ENCODE measurements at places on chromosomes 7 and 10.

GRCh38 chr7:66604198-66604597 lies 24.5 kb upstream of the KCTD7 start:
- DNase-seq = no peak

- no peak for DNase-seq
Observed at GRCh38 chr7:138024765-138025164, 22.9 kb upstream of the CREB3L2 start.

DNA sequence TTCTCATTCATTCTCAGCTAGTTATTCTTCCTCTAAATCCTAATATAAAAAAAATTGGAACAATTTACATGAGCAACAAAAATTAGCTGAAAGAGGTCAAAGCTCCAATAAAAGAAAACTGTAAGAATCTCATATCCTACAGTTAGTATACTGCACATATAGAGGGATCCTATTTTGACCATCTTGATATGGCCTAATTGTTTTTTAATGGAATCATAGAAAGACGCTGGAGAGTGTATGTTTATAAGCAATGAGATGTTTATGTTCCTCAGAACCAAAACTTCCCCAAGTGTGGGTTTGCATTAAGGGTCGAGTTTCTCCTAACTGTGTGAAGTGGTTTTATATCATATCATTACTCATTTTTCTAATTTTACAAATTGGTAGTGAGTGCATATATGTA lies 102.5 kb downstream of the VIM start:
- no peak for DNase-seq

- DNase-seq = no peak
Observed at GRCh38 chr7:100488333-100489095, 4.8 kb downstream of the NYAP1 start.

DNA sequence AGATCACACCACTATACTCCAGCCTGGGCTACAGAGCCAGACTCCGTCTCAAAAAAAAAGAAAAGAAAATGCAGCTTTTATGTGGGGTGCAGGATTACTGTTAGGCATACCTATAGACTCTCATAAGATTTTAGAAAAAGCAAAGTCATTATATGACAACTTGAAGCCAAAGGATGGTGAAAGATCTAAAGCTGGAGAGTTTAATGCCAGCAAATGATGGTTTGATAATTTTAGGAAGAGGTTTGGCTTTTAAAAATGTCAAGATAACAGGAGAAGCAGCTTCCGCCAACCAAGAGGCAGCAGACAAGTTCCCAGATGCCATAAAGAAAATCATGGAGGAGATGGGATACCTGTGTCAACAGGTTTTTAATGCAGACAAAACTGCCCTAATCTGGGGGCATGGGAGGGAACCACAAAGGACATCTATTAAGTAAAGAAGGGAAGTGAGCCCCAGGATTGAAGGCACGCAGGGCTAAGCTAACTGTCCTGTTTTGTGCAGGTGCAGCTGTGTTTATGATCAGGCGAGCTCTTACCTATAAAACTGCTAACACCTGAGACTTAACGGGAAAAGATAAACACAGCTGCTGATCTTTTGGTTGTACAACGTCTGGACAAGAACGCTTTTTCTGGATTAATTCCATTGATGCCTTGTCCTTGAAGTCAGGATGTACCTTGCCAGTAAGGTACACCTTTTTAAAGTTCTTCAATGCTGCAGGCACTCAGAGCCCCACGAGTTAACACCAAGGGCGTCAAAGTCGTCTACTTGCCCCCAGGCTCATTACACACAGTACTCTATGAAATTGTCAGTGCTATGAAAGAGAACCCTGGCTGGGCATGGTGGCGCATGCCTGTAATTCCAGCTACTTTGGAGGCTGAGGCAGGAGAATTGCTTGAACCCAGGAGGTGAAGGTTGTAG lies 10.5 kb upstream of the ANKRD61 start:
- DNase-seq = no peak

DNA sequence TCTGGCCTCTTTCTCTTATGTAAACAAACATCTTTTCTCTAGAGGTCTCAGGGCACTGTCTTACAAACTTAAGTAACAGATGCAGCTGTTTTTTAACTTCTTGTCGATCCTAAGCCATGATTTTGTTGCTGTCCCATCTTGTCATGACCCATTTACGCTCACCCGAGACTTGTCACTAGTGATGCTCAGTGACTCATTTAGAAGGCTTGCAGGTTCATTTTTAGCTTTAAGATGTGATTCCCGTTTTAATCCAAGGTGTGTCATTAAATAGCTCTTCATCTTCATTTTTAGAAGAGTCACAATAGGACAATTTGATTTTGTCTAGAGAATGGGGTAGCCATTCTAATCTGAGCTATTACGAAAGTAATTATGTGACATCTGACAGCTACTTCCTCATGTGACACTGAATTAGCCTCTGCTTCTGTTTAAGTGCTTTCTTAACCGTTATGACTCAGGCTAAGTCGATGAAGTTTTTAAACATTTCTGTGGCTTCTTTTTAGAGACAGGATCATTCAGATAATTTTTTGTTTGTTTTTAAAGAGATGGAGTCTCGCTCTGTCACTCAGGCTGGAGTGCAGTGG lies 42.7 kb downstream of the SPDYE5 start:
- DNase-seq = no peak

GRCh38 chr10:6802759-6803426 lies 222.8 kb upstream of the PRKCQ start:
- DNase-seq = no peak

DNA sequence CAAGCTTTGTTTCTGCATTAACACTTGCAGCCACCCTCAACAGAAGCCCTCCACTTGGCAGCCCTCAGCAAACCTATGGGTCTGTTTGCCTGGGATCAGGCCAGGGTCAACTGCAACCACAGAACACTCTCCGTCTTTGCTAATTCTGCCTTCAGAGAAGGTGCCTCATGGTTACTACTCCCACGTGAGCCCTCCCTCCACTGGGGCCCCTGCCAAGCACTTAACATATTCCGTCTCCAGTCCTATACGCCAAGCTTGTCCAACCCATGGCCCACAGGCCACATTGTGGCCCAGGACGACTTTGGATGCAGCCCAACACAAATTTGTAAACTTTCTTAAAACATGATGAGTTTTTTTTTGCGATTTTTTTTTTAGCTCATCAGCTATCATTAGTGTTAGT lies 54.7 kb downstream of the HSPA12A start:
- no peak for DNase-seq

DNA sequence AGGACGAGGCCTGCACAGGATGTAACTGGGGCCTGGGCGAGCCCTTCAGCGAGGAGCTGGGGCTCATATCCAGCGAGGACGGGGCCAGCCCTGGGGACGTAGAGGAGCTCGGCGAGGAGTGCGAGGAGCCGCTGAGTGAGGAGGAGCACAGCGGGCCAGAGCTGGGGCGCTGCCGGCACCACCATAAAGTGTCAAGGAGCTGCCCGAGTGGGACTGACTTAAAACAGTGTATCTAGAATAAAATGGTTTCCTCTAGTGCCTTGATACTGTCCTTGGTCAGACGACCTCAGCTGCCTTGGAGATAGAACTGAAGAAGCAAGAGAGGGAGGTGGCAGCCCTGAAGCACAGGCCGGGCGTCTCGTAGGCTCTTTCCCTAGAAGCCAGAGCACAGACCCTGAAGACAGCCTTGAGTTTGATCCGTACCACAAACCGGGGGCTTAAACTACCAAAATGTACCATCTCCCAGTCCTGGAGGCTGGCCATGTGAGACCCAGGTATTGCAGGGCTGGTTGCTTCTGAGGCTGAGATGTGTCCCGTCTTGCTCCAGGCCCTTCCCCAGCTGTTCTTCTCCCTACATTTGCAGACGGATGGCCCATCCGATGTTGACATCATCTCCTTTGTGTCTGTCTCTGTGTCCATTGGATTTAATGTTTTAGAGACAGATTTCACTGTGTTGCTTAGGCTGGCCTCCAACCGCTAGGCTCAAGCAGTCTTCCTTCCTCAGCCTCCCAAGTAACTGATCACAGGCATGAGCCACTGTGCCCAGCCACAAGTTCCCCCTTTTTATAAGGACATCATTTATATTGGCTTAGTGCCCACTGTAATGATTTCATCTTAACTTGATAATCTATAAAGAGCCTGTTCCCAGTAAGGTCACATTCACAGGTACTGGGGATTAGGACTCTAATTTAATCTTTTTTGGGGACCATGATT lies 35.8 kb downstream of the DNAJB6 start:
- DNase-seq = no peak

DNA sequence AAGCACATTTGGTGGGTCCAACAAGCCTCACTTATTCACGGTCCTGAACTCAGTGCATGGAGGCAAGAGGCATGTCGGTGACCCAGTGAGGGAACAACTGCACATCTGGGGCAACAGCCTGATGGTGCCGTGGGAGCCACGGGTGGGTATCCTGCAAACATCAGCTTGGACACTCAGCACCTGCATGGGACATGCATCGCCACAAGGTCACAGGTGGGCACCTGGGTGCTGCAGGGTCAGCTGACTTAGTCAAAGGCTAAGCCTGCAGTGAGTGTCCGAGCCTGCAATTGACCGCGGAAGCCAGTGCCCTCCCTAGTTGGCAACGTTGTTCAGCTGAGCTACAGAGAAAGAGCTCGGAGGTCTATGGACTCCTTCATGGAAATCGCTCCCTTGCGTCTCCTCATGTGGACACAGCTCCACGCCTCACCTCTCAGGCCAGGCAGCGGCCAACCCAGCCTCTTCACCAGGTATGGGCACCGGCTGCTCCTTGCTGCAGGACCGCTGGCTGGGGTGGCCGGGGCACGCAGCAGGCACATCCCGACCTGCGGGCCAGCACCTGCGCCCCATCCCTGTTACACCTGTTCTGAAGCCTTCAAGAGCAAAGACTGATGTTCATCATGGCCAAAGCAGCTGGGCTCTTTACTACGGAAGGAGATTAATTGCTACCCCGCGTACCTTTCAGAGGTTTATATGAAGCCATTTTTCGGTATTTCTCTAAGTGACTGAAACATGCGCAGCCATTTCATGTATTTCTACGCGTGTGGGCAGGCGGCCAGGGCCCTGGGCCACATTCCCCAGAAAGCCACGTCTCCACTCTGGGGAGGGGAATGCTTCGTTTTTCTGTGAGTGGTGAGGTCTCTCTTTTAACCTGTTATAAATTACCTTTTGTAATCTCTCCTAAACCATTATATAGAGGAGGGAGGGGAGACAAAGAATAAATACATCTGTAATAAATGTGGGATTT lies 380.7 kb downstream of the DNAJB6 start:
- DNase-seq = no peak

DNA sequence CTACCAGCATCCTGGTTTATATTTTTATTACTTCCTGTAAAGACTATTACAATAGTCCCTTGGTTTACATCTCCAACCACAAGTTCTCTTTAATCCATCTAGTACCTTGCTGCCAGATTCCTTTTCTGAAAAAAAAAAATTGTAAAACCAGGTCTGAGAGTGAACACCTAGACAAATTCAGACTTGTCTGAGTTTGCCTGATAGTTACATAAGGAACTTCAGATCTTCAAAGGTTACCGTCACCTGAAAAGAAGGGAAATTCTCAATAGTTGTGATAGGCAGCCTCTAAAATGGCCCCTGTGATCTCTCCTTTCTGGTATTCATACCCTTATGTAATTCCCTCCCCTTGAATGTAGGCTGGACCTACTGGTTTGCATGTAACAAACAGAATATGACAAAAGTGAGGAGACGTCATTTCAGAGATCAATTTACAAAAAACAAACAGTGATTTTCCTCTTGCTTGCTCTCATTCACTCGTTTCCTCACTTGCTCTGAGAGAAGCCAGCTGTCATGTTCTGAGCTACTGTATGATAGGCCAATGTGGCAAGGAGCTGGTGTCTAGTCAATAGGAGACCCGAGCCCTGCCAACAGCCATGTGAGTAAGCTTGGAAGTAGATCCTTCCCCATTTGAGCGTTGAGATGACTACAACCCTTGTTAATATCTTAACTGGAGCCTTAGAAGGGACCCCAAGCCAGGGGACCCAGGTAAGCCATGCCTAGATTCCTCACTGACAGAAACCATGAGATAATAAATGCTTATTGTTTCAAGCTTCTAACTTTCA lies 110.9 kb upstream of the LSM8 start:
- DNase-seq = no peak

GRCh38 chr7:141217938-141218337 lies 144.1 kb downstream of the TMEM178B start:
- DNase-seq = no peak

DNA sequence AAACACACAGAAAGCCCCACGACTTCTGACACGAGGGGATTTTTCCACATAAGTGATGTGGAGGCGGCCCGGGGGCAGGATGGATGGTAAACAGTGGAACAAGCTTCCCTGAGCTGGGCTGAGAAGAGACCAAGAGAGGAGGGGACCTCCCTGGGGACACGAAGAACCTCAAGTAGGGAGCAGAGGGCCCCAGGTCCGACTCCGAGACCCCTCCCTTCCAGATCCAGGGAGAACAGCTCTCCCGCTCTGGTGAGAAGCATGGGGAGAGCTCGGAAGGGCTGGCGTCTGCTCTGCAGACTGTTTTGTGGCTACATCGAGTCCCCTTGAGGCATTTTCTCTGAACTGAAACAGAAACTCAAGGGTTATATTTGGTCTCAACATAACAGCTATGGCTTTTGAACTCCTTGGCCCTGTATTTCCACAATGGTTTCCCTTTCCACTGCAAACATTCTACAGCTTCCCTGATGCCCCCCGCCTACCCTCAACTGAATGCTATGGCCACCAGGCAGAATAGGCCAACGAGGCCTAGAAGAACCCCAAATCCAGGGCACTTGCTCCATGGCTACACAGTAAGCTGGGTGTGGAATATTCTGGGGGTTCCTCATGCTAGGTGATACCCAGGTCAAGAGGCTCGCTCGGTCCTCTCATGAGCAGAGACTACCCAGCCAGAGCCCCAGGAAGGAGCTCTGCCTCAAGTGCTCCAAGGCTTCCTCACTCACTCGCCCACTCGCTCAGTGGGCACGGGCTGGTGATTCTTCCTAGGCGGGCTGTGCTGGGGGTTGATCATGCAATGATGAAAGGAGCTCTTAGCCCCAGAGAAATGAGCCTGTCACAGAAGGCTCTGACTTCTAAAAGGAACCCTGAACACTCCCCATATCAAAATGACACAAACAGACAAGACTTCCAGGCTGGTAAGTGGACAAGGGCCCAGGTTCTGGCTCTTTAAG lies 47.5 kb downstream of the FAM53B start:
- DNase-seq = no peak

GRCh38 chr10:110007161-110007700 lies 553 bp upstream of the ADD3 start:
- no peak for DNase-seq

DNA sequence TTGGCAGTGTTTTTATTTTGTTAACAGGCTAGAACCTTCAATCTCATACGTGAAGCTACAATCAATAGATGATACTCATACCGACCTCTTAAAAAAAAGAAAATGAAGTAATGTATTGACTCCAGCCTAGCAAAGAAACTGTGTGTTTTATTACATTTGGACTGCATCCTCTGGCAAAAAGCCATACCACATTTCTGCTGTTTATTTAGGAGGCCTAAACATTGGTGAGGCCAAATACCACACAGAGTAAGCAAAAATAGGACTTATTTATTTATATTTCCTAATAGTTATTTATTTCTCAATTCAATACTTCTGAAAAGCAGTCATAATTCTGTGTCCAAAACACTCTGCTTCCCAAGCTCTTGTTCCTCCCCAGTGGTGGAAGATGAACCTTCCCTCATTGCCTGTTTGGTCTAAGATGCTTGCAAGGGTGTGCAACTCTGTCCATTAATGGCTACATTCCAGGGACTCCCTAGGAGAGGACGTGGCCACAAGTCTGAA lies 398.8 kb upstream of the KLF6 start:
- no peak for DNase-seq
